Activated CD8-positive, alpha-beta T cell treated with anti-CD3 and anti-CD28 coated beads for 36 hours (primary cell): ENCODE measurements at places on chromosomes 16 and 17.

GRCh38 chr17:73581379-73581778 is 62.9 kb downstream of the SDK2 start:
- DNase-seq = no peak

- no peak for DNase-seq
Measured at GRCh38 chr17:34055606-34056005, 199.5 kb upstream of the CCL2 start.

DNA sequence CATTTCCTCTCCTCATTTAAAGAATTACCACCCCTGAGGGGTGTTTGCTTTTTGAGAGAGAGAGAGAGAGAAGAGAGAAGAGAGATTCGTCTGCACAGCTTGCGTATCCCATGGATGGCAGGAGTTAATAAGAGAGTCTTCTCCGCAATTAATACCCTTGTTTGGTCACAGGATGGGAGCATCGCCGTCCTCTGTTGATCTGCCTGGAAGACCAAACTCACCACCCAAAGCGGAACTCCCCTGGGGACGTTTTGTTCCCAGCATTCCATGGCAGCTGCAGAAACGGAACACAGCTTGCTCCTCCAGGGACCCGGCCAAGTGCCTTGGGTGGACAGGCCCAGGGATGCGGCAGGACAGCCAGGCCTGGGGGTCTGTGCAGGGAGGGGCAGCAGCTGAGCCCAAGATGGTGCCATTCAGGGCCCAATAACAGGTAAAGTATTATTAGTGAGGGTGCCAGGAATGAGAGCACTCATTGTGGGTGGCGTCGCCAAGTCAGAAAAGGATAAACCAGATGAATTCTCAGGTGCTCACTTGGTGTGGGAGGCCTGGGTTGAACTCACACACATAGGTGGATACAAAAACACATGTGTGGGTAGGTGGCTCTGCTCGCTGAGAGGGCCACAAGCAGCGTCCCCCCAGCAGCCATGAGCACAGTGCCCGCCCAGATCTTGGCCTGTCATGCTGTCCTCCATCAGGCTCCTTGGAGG is 83.1 kb downstream of the NT5M start:
- DNase-seq = no peak

DNA sequence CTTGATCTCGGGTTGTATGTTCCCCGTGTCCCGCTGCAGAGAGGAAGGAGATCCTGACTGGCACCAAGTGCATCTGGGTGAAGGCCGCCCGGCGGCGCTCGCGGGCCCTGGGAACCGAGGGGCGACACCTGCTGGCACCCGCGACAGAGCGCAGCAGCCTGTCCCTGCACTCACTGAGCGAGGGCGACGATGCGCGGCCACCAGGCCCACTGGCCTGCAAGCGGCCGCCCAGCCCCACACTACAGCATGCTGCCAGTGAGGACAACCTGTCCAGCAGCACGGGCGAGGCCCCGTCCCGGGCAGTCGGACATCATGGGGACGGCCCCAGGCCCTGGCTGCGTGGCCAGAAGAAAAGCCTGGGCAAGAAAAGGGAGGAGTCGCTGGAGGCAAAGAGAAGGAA is 7.5 kb downstream of the BTBD17 start:
- DNase-seq = peak; percentile 83

DNA sequence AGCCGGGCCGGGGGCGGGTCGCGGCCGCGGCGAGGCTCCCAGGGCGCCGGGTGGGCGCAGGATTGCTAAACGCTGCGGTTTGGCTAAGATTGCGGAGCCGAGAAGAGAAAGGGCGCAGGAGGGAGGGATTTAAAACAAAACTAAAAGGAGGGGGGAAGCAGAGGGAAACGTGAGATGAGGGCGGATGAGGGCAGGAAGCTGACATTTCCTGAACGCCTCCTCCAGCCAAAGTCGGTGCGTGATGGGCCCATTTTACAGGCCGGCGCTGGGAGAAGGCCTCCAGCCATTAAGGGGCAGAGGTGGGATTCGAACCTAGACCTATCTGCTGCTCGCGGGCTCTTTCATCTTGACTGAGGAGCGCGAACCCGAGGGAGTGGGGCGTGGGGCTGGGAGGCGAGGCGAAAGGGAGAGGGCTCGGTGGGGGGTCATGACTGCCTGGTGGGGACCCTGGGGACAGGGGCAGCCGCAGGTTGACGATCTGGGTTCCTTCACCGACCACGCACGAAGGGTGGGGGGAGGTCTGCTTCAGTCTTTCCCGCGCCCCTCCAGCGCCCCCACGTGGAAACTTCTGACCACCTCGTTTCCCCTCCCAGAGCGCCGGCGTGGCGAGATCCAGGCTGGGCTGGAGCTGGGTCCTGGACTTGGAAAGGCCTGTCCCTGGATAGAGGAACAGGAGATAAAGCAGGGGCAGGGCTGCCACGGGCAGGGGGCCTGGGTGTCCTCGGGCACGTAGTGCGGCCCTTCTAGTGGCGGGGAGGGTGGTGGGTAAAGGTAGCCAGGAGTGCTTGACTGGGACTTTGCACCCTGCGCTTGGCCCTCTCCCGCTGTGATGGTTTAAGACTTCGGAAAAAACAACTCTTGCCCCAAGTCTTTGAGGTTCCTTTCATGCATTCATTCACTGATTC is 3.8 kb upstream of the TAC4 start:
- peak; percentile 80 for DNase-seq

GRCh38 chr16:12344577-12345343 is 368.2 kb downstream of the SNX29 start:
- no peak for DNase-seq

DNA sequence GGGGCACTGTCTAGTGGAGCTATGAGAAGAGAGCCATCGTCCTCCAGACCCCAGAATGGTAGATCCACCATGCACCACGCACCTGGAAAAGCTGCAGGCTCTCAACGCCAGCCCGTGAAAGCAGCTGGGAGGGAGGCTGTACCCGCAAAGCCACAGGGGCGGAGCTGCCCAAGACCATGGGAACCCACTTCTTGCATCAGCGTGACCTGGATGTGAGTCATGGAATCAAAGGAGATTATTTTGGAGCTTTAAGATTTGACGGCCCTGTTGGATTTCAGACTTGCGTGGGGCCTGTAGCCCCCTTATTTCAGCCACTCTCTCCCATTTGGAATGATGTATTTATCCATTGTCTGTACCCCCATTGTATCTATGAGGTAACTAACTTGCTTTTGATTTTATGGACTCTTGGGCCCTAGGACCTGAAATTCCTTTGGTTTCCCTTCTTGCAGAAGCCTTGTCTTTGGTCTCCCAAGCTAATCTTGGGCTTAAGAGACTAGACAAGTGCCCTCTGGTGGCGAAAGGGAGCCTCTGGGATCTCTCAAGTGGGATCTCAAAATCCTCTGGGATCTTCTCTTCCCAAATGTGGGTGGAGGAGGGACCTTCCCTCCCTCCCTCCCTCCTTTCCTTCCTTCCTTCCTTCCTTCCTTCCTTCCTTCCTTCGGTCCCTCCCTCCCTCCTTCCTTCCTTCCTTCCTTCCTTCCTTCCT is 58.2 kb upstream of the HAPSTR1 start:
- peak; percentile 27 for DNase-seq

DNA sequence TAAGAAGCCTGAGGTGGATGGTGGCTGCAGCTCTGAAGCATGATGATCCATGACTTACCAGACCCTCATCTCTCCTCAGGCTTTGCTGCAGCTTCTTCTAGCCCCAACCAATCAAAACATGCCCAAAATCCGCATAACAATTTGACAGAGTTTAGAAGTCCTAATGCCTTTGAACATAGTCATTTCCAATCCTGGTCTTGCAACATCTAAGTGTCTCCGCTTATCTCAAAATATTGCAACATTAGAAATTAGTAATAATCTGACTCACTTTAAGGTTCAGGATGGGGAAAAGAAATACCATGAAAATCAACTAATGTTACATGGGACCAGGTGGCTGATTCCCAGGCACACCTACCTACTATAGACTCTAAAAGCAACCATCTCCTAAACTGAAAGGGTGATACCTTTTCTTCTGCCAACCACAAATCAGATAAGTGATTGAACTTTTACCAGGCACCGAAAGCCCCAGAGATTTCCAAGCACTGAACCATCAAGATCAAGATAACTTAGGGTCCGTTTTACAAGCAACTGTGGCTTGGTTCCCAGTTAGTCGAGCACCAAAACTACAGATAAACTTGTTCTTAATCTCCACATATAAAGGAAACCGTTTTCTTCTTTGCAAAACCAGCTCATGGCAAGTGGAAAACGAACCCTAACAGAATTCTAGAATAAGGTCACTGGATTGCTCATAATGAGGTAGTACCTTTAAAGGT is 14.0 kb downstream of the ERN1 start:
- DNase-seq = no peak

DNA sequence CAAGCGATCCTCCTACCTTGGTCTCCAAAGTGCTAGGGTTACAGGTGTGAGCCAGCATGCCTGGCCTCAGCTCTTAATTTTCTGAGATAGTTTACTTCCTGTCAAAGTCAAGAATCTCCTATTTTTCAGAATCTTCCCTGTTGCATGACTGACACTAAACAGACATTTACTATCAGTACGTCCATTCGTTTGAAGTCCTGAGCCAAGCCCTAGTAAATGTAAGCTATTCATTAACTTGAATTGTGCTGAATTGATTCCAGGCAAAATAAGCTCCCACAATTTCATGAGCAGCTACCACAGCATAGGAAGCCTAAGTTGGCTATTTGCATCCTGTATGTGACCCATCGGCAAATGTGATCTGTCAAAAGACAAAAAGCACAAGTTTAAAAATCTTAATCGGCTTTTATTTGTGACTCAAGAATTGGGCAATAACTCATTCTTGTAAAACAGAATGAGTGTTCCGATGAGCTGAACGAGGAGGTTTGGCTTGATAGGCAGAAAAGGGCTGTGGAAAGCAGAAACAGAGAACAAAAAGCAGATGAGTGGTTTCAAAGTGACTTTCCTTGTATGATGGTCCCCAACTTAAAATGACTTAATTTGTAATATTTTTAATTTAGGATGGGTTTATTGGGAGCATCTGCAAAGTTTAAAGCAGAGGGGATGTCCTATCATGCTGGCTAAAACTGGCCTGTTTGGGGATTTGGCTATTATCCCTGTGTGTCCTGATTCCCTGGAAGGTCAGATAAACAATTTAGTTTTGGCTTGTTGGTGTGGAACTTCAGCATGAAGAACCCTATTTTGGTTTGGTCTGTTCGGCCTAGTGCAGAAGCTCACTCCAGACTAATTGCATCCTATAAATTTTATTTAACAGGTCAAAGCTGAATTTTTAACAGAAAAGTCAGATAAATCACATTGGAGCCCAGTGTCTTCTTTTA is 14.2 kb downstream of the RNF112 start:
- no peak for DNase-seq

DNA sequence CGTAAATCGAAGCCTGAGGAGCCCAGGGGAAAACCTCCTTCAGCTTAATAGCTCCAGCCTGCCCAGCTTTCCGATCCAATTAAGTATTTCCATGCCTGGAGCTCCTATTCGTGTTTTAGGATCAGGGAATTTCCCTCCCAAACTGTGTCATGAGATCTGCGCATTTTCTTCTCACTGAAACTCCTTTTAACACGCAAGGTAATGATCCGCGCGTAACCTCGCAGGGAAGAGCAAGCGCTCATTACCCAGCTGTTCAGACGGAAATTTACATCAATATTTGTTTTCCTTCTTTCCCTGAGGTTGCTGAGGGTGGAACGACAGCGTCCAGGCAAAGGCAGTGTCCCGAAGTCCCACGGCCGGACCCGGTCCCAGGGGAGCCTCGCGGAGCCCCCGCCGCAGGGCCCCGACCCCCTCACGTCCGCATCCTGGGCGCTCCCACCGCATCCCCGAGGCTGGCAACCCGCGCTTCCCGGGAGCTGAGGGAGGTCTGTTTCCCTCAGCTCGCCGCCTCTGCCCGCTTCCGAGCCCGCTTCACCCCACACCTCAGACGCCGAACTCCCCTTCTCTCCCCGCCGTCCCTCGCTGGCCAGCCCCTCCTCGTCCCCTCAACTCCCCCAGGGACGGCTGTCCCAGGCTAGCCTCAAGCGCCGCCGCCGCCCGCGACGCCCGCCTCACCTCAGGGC is 415 bp downstream of the ABCA5 start:
- DNase-seq = peak; percentile 21

DNA sequence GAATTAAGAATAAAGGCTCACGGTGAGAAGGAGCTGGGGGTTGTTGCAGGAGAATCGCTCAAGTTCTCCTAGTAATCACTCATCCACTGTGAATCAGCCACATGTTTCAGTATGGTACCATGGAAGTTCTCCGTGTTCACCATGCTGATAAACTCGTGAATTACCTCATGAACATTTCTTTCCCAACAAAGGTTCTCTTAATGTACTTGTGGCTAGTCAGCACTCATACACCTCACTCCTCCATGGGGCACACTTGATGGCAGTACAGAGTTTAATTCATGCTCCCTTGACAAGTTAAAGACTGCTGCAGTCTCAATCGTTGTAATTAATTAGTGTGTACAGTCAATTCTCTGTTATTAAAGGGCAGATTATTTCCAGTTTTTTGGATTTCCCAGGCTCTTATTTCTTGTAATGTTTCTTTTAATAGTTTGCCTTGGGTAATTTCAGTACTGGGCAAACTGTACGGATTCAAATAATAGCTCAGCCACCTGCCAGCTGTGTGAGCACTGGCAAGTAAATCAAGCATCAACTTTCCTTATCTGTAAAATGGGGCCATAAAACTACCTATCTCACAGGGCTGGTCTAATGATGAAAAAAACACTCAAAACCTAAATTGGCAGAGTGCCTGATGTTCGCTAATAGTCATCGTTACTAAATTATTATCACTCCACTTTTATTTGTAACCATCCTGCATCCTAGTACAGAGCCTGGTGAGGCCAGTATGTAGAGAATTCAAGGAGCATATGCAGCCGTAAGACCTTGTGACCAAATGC is 6.1 kb downstream of the GOT2 start:
- DNase-seq = no peak

GRCh38 chr16:74691093-74691855 is 9.4 kb downstream of the MLKL start:
- no peak for DNase-seq

DNA sequence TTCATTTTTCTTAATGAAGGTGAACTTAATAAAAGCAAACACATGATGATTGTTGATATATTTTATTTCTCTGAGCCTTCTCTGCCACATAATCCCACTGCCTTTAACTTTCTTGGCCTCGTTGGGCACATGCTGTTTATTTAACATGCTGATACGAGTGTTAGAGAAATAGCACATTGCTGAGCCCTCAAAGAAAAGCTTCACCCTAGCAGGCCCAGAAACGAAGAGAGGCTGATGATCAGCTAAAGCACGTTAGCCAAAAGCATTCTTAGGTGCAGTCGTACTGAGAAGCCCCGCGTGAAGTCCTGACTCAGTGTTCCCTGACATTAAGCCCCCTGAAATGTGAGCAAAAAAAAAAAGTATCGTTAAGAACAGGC is 122.8 kb downstream of the CCDC182 start:
- DNase-seq = no peak

- DNase-seq = no peak
Measured at GRCh38 chr16:35319536-35320192, 1860.3 kb downstream of the TP53TG3F start.
